SJCRH30 (cell line): ENCODE measurements at places on chromosomes 7 and 10. TPM values are rescaled to one million over a fixed set of nuclear protein-coding genes. Genes with fewer than 3 reads are reported as not detected.

Gene MRLN
- total RNA-seq, result 10.5 and 16.0 TPM in 2 replicates

Gene PAX4
- not detected in 2 replicates for total RNA-seq

Gene TMEM213
- not detected in 2 replicates for total RNA-seq

Gene MSMB
- total RNA-seq, result not detected in 2 replicates

Gene TOMM7
- total RNA-seq, result 164 and 165 TPM in 2 replicates

Gene HSPA12A
- 0.79 and 1.3 TPM in 2 replicates for total RNA-seq

Gene CREB5
- 17.6 and 20.8 TPM in 2 replicates for total RNA-seq

Gene FAM221A
- total RNA-seq, result 1.5 and 1.8 TPM in 2 replicates

DNA sequence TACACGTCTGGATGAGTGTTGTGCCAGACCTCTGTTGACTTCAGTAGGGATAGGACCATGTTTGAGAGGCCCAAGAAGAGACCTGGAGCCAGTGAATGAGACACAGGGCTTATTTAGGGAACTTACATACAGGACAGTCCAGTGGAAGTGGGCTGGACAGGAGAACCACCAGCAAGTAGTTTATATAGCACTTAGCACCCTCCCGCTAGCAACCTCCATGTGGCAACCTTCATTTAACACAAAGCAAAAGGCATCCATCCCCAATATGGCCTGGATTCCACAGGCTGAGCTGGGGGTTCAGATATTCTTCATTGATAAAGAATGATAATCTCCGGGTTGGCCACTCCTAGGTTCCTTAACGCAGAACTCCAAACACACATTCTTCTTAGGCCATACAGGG lies 93.7 kb downstream of the TRIM24 start:
- H3K4me1 ChIP-seq, result no peaks in the 10 kb centered on the region
- H3K4me3 ChIP-seq, result no peak overlapping the region
- no peak for DNase-seq
- H3K36me3 ChIP-seq, result peaks cover 71% of the 10 kb centered on the region
- H3K27me3 ChIP-seq, result no peaks in the 10 kb centered on the region

GRCh38 chr10:21057436-21057835 lies 160.3 kb upstream of the NEBL start:
- H3K36me3 ChIP-seq, result no peaks in the 10 kb centered on the region
- no peak overlapping the region for H3K27ac ChIP-seq
- no peaks in the 10 kb centered on the region for H3K27me3 ChIP-seq
- no peaks in the 10 kb centered on the region for H3K4me1 ChIP-seq
- no peak overlapping the region for H3K4me3 ChIP-seq

DNA sequence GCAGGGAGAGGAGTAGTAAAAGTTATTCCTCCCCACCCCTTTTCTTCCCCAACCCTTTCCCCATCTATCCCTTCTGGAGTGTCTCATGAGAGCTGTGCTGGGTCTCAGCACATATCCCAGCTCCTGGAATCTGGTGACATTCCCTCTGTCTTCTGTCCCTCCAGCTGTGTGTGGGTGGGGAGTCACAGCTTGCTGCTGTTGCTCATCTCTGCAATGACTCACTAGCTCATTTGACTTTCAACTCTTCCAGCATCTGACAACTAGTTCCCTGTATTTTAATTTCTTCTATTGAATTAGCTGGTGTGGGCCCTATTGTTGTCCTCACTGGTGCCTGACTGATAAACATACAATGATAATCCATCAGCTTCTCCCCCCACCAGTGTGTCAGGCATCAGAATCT lies 198.9 kb upstream of the AUTS2 start:
- H3K36me3 ChIP-seq, result no peaks in the 10 kb centered on the region
- H3K27me3 ChIP-seq, result 0 out of 2 replicates have a peak, but pooled peaks cover 3% of the 10 kb centered on the region
- H3K27ac ChIP-seq, result no peak overlapping the region
- DNase-seq, result no peak
- H3K4me1 ChIP-seq, result no peaks in the 10 kb centered on the region
- no peak overlapping the region for H3K4me3 ChIP-seq

DNA sequence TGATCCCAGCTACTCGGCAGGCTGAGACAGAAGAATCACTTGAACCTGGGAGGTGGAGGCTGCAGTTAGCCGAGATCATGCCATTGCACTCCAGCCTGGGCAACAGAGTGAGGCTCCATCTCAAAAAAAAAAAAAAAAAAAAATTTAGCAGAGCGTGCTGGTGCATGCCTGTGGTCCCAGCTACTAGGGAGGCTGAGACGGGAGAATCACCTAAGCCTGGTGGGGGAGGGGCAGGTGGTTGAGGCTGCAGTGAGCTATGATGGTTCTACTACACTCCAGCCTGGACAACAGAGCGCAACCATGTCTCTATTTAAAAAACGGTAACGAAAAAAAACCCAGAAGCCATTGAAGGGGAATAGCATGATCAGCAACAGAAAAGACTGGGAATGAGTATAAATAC lies 89.9 kb downstream of the ARHGAP12 start:
- H3K36me3 ChIP-seq, result peaks cover 3% of the 10 kb centered on the region; the same call in 1 of the 2 replicates
- no peaks in the 10 kb centered on the region for H3K4me1 ChIP-seq
- H3K27me3 ChIP-seq, result no peaks in the 10 kb centered on the region
- no peak overlapping the region for H3K4me3 ChIP-seq
- no peak for DNase-seq

DNA sequence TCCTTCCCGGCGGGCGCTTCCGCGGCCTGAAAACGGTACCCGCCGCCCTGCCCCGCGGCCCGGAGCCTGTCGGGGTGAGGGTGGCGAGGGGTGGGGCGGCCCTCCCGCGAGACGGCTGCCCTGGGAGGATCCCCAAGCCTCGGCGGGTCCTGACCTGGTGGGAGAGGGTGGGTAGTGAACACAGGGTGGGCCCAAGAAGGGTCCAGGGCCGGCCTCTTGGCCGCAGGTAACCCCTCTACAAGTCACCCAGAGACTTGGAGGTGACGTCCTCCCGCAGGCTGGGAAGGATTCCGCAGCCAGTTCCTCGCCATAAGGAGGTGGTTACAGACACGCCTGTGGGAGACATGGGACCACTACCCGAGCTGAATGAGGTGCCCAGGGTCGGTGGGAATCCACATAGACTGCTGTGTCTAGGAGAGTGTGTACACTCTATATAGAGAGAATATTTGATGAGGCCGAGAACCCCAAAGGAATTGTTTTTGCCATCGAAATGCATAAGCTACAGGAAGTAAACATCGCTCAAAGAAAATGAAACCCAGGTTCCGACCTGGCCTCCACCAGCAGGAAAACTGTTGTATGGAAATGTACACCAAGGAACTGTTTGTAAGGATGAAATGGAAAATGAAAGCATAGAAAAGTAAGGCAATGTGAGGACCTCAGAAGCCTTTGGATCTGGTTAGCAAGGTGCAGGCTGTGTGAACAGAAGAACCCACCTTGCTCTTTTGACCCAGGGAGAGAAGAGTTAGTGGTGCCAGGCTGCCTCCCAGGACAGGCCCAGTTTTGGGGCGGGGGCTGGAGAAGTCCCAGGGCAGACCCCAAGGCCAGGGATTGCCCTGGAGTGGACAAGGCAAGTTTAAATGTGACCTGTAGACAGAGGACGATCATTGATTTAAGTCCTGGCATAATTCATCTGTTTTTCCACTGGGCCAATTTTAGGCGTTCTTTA lies 659 bp downstream of the OPTN start:
- DNase-seq, result peak; percentile 10
- no peaks in the 10 kb centered on the region for H3K36me3 ChIP-seq
- H3K27me3 ChIP-seq, result no peaks in the 10 kb centered on the region

- peak; percentile 3 for DNase-seq
- H3K36me3 ChIP-seq, result no peaks in the 10 kb centered on the region
- H3K27me3 ChIP-seq, result no peaks in the 10 kb centered on the region
- no peak overlapping the region for H3K27ac ChIP-seq
- H3K4me1 ChIP-seq, result no peaks in the 10 kb centered on the region
Measured at GRCh38 chr10:94673614-94674321, 9.8 kb upstream of the CYP2C18 start.

DNA sequence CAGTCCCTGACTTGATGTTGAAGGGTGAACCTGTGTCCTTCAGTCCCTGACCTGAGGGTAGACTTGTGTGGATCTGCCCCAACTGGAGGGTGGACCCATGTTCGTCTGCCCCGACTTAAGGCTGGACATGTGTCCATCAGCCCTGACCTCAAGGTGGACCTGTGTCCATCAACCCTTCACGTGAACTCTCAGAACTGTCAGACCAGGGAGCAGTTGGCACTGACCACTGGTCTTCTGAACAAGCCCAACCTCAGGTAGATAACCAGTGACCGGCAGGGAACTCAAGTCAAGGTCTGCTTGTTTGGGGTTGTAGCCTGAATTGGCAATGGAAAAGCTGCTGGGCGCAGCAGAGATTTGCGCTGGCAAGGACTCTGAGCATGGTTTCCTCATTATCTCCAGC lies 96.5 kb downstream of the ADCY1 start:
- H3K4me1 ChIP-seq, result no peaks in the 10 kb centered on the region
- no peak overlapping the region for H3K27ac ChIP-seq
- H3K4me3 ChIP-seq, result no peak overlapping the region
- no peak for DNase-seq
- no peaks in the 10 kb centered on the region; the same call in 1 of the 2 replicates for H3K27me3 ChIP-seq

- H3K27me3 ChIP-seq, result no peaks in the 10 kb centered on the region
- H3K4me1 ChIP-seq, result no peaks in the 10 kb centered on the region
- H3K27ac ChIP-seq, result no peak overlapping the region
- H3K36me3 ChIP-seq, result no peaks in the 10 kb centered on the region
Measured at GRCh38 chr10:91328320-91328984, 81.7 kb upstream of the HECTD2 start.

DNA sequence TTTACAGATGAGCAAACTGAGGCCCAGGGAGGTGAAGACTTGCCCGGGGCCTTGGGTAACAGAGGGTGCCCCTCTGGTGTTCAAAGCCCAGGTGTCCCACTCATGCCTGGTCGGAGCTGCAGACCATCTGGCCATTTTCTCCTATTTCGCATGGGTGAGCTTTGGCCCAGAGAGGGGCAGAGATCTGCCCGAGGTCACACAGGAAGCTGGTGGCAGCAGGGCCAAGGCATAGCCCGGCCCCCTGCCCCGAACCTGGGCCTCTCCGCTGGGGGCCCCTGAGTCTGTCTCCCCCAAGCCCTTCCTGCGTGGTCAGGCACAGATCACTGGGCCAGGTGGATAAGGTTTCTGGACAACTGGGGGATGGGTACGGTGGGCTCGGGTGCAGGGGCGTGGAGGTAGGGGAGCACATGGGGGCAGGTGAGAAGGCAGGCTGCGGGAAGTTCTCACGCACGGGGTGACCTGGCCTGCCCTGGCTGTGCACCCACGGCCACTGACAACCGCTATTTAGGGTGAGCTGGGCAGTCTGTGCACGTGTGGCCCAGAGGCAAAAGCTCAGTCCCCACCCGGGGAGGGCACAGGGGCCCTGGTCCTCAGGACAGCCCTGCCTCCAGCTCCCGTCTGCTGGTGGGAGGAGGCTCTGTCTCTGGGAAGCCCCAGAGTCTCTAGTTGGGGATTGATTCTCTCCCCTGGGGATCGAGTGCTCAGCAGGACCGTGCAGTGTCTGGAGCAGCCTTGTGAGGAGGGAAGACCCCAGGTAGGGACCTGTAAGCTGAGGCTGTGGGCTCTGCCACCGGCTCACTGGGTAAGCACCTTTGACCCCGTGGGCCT lies 68.6 kb downstream of the UNCX start:
- H3K4me3 ChIP-seq, result no peak overlapping the region
- no peaks in the 10 kb centered on the region for H3K36me3 ChIP-seq
- H3K27me3 ChIP-seq, result no peaks in the 10 kb centered on the region

DNA sequence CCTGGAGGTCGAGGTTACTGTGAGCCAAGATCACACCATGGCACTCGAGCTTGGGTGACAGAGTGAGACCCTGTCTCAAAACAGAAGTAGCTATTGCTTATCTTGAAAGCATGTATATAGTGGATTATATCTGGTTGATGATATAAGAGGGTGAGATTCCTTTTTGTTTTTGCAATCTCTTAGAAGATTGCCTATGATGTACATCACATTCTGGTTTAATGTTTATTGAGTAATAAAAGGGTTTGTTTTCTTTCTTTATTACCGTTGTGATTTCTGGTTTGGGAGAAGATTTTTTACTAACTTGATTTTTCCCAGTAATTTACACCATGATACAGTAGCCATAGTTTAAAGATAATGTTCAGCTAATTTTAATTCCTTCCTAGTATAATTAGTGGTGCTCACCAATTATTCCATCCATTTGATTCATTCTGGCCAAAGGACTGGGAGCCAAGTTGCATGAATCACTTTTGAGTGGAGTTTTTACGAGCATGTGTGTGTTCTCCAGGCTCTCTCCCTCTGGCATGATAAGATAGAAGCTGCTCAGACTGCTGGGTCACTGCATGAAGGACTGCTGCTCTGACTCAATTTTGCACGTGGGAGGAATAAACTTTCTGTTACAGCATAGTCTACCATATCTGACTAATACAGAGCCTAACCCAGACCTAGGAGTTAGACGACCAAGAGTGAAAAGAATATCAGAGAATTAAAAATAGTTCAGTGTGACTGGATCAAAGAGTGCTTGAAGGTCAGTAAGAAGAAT lies 13.5 kb upstream of the TSPAN13 start:
- H3K36me3 ChIP-seq, result no peaks in the 10 kb centered on the region
- H3K27me3 ChIP-seq, result no peaks in the 10 kb centered on the region
- no peak overlapping the region for H3K27ac ChIP-seq
- H3K4me1 ChIP-seq, result no peaks in the 10 kb centered on the region

- no peak for DNase-seq
- no peak overlapping the region for H3K27ac ChIP-seq
- H3K4me1 ChIP-seq, result no peaks in the 10 kb centered on the region
- no peak overlapping the region for H3K4me3 ChIP-seq
Measured at GRCh38 chr10:106775127-106775526, 389.4 kb downstream of the SORCS1 start.

DNA sequence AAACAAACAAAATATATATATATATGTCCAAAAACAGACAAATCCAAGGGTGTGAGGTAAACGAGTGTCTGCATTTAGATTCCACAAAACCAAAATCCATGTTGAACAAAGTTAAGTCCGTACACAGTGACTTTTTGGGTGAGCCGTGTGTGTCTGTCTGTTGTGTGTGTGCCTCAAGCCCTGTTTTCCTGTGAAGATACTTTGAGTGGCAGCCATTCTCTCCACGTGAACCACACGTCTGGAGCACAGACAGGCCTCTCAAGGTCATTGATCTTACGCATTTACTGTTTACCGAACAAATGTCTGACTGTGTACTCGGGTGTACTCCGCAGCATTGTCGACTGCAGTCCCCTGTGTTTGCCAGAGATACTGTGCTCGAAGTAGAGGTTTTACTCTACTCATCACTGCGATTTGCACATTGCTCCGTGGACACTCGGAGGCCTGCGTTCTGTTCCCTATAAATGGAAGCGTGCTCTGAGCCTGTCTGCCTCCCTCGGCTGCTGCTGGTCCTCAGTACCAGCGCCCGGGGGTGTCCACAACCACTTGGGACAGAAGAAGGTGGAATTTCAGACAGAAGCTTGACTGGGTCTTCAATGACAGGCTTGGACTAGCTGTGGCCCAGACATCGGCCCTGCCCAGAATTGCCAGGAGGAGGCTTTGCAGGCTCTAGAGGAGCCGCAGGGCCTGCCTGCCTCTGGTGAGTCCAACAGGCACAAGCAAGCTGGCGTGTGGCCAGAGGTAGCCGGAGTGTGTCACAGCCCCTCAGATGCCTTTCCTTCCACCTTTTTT lies 22.1 kb downstream of the CYP17A1 start:
- no peak overlapping the region for H3K4me3 ChIP-seq
- peaks cover 28% of the 10 kb centered on the region for H3K36me3 ChIP-seq
- H3K4me1 ChIP-seq, result peaks cover 24% of the 10 kb centered on the region
- H3K27me3 ChIP-seq, result no peaks in the 10 kb centered on the region
